GM13976 (cell line): ENCODE measurements at places on chromosomes 11 and 22.
A peak's percentile ranks its signal among the peaks of the same experiment; 100 is the strongest.

DNA sequence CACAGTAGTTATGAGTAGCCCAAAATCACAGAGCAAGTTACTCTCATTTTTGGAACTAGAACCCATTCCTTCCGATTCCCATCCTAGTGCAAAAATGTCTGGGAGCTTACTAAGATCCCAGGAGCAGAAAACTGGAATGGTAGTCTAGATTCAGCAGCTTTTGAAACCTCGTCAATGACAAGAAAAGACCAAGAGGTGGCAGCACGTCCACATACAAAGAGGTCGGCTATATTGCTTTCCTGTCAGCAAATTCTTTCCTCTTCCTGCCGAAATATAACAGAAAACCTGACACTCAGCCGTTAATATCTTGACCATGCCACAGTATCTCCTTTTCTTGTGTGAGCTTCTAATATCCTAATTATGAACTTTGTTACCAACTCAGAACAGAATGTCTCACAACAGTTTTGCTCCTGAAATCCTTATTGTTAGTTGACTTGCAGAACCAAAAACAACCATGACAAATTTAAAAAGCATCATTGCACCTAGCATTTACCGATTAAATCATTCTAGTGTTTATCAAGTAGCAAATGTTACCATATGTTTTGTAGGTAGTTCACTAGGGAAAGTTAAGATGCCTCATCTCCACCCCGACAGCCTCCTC lies 92.8 kb upstream of the OR9G4 start:
- DNase-seq = peak; percentile 30

DNA sequence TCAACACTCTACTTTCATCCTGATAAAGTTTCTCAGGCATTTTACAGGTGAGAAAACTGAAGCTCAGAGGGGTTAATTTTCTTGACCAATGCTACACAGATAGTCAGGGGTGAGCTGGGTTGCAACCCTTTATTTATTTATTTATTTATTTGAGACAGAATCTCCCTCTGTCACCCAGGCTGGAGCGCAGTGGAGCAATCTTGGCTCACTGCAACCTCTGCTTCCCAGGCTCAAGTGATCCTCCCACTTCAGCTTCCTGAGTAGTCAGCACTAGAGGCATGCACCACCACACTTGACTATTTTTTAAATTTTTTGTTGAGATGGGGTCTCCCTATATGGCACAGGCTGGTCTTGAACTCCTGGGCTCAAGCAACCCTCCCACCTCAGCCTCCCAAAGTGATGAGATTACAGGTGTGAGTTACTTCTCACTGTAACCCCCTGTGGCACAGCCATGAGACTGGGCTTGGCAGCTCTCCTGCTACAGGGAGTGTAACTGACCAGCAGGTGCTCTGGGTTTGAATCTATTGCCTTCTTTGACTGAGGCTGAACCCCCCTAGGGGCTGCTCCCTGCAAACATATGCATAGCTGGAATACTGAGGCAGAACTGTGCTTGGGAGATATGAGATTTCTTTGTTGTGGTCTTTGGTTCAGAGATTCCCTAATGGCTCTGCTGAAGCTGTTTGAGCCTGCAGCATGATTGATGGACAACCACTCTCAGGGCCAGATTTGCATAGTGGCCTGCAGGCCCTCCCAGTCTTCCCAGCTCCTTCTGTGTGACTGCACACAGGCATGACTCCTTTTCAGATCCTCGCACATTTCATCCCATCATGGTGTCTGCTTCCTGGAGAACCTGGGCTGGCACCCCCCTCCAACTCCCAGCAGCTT lies 6.1 kb downstream of the C11orf96 start:
- DNase-seq = no peak

- DNase-seq = no peak
Observed at GRCh38 chr11:122422682-122423081, 232.8 kb upstream of the UBASH3B start.

DNA sequence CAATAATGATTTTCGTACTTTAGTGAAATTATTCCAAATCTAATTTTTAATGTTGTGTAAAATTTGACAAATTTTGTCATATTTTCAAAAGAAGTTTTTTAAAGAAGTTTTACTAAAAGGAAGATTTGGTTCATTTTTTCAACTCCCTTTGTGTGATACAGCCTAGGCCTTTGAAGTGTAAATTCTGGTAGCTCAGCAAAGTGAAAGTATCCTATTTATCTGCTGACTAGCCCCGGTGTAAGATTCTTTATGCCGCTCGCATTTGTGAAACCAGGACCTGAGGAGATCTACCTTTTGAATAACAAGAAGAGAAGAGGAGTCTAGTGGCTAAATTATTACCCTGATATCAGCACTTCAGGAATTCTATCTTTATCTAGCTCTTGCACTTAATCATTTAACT lies 177.4 kb downstream of the JRKL start:
- DNase-seq = no peak

- DNase-seq = no peak
Observed at GRCh38 chr22:45465633-45466032, 37.0 kb upstream of the FBLN1 start.

DNA sequence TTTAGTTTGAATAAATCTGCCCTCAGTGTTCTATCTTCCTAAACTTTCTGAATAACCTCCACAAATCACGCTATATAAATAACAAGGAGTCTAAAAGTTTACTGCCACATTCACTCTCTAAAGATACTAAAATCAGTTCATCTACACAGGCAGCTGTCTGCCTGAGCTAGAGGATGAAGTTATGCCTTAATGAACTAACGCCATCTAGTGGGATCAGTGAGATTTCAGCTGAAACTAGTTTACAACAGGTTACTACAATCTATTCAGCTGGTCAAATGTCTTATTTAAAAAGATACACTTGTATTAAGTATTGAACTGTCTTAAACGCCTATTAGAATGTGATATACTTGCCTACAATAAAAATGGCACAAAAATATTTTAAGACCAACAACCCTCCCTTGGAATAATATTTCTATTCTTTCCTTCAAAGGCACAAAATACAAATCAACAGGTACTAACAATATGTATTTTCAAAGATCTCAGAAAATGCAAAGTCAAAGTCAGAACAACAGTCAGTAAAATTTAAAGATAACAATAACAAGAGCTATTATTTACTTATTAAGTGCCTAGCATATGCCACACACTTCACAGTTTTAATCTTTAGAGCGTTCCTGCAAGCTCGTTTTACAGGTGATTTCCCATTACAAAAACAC lies 84.1 kb downstream of the LARGE2 start:
- DNase-seq = peak; percentile 67

DNA sequence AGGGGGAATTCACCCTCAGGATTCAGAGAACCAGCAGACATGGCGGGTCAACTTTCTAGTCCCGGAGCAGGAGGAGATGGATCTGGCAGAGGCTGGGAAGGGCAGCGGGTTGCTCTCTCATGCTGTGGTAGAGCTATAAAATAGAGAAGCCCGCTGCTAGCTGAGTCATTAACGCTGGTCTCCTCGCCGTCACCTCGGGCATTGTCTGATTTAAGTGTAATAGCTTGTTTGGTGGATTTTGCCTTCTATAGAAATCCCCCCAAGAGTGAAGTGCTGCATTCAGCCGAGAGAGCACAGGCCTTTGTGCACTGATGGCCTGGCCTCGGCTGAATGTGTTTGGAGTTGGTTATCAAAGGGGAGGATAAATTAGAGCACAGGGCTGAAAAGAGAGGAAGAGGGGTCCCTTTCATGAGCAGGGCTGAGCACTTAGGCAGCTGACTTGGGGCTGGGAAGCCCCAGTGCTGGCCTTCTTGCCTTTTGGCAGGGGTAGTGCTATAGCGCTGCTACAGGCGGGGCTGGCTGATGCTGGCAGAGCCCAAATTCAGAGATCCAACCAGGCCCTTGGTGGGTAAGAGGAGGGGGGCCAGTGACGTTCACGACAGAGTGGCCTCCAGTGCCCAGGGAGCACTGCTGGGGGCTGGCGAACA lies 161.1 kb upstream of the CADM1 start:
- DNase-seq = no peak

DNA sequence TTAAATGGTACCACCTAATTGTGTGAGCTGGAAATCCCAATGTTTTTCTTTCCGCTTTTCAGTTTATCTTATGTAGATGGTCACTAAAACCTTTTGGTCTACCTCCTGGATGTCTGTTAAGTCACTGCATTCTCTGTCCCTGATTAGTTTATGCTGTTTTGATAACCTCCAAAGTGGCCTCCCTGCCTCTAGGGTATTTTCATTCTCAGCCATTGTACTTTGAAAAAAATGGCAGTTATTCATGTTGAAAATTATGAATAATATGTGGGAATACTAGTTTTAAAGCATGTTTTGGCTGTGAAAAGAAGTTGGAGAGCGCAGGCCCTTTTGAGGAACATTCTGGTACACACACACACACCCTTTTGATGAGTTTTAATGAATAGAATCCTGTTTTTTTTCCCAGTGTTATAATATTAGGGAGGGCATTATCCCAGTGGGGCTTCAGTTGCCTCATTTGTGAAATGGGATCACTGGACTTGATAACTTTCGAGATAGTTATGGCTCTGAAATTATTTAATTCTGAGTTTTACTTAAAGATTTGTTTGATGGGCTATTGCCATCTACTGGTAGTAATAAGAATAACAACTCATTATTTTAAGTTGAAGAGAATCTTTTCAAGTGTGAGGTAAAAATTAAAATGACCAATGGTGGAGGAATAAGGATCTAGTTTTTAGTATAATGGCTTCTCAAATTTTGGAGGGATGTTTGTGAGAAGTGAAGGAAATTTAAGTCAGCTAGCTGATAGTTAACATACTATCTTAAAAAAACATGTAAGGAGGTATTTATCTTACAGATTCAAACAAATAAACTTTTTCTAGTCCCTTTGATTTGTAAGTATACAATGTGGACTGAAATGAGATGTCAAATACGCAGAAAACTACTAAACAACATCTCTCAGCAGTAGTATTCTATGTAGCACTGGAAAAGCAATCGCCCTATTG lies 3.9 kb downstream of the FDX1 start:
- peak; percentile 41 for DNase-seq

DNA sequence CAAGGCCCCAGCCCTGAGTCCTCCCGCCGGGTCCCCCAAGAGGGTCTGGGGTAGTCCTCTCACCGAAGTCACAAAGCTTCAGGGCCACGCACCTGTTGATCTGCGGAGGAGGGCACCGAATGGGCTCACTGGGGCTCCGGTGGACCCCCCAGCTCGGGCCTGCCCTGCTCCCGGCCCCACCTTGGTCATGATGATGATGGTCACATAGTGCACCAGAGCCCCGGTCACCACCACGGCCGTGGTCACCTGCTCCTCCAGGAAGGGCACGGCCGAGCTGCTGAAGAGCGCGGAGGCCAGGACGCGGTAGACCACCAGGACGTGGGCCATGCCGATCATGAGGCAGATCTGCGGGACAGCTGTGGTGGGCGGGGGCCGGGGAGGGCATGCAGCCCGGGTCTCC lies 13.5 kb upstream of the SIGIRR start:
- no peak for DNase-seq

DNA sequence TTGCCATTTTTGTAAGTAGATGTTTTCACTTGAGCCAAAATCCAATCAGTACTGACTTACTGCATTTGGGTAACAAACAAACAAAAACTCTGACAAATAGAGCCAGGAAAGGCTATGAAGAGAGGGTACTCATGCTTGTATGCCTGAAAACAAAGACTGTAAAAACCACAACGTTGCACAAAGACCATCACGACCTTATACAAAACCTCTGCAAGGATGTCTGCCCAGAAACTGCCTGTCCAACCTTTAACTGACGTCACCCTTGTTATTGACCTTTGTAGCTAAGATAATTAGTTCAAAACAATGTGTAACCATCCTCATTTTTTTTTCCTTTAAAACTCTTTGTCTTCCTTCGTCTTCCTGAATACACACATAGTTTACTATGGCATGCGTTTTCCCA lies 804 bp upstream of the CREBZF start:
- no peak for DNase-seq

DNA sequence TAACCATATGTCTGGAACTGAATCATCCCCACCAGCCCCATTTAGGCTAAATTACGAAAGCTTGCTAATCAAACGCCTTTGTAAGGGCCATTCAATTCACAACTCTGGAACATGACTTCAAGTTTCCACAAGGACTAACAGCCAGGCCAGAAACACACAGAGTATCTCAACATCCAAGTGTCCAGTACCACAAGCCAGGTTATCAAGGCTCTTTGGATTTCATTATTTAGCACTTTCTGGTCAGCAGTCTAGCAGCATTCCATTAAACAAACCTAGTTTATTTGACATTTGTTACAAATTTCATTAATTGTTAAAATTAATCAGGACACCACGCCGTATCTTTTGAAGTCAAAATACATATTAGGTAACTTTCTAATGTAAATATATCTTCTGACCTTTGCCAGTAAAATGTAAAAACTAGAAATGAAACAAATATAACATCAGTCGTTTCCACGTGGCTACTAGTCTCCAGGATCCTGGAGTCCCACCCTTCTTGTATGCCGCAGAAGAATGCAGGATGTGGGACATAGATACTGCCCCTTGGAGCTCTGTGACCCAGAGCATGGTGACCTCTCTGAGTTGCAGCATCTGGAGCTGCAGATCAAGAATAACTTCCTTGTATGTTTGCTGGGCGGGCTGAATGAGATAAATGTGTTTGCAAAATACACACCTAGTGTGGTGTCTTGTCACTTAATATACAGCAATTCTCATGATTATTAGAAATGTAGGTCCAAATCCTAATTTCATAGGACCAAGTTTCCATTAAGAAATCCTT lies 64.7 kb downstream of the MPPED2 start:
- no peak for DNase-seq

- no peak for DNase-seq
Observed at GRCh38 chr11:116865696-116866095, 28.3 kb upstream of the APOA1 start.

GRCh38 chr11:8002676-8003075 lies 15.5 kb downstream of the EIF3F start:
- DNase-seq = no peak

GRCh38 chr11:119088406-119088805 lies 3.7 kb downstream of the HMBS start:
- DNase-seq = no peak

DNA sequence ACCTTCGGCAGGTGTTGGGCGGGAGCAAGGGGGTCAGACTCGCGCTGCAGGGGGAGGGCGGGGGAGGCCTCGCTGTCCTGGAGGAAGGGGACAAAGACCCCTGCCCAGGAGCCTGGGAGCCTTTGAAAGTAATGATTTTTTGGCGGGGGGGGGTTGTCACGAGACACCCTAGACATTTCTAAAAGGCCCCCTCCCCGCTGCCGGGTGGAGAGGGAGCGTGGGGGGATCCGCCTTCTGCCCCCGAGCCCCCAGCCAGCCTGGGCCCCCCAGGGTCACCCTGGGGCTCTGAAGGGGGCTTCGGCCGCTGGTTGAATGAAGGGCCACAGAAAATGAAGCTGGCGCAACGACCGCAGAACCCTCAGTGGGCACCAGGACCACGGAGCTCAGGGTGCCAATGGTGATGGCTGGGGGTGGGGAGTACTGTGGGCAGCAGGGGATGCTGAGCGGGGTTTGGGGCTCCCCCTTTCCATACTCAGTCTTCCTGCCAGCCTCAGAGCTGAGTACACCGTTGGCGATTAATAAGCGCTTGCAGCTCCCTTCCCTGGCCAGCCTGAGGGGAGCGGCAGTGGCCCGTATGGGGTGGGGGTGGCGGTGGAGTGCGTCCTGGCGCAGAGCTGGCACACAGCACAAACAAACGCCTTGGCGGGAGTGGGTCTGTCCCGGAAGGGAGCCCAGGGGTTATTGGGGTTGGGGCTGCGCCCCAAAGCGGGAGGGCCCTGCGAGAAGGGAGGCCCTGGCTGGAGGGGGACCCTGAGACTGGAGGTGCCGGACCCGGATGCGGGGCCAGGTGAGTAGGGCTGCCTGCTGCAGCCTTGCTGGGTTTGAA lies 1.2 kb upstream of the DUSP8 start:
- DNase-seq = peak; percentile 24

GRCh38 chr11:12214751-12215150 lies 104.4 kb downstream of the MICAL2 start:
- no peak for DNase-seq
